Stimulated activated CD8-positive, alpha-beta memory T cell treated with anti-CD3 and anti-CD28 coated beads, Interleukin-7, amount 100 ng/mL, for 1 hour (primary cell): ENCODE measurements at places on chromosomes 2 and 18.

DNA sequence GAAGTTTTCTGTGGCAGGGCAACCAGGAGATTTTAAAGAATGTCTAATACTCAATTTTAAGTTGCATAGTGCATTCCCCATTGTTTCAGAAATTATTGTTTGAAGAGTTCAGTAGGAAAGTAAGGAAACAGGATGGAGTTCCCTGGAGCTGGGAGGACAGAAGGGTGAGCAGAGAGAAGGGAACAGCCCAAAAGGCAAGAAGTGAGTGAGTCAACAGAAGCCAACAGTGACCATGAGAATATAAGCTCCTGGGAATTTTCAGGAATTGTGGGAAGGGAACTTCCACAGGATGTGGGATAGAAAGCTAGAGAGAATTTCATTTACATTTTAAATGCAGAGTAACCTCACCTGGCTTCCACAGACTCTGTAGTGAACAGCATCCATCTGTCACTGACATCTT is 268.1 kb upstream of the ATP5MC3 start:
- DNase-seq = no peak

DNA sequence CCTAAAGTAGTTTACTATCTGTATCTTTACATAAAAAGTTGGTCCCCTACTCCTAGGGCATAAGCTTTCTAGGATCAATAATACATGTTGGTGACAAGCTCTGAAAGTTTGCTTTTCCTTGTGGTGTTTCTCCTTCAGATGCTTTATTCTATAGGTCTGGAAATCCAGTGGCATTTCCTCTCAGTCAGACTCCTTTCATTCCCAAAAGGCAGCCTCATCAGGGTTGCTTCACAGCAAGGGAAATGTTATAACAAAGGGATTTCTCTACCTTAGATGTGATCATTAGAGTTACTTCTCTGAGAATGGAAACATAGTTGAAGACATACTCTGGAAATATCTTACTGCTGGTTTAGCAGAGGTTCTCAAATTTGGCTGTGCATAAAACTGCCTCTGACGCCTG is 1072.4 kb upstream of the ZEB2 start:
- no peak for DNase-seq

- no peak for DNase-seq
These were observed 57.5 kb upstream of the MFF start for GRCh38 chr2:227267410-227268115.

DNA sequence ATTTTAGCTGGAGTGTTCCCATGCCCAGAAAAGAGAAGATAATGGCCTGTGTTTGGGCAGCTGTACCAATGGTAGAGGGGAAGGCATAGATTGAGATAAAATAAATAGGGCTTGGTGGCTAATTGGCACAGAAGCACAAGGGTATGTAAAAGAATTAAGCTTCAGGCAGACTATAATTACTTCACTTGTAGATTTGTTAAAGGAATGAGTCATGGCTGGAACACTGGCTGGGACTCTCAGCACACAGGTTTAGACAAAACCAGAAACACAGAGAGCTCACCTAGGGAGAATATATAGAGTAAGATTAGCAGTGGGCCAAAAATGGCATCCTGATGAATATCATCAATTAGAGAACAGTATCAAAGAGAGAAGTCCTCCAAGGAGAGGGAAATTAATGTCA is 198.3 kb upstream of the FIGN start:
- no peak for DNase-seq

DNA sequence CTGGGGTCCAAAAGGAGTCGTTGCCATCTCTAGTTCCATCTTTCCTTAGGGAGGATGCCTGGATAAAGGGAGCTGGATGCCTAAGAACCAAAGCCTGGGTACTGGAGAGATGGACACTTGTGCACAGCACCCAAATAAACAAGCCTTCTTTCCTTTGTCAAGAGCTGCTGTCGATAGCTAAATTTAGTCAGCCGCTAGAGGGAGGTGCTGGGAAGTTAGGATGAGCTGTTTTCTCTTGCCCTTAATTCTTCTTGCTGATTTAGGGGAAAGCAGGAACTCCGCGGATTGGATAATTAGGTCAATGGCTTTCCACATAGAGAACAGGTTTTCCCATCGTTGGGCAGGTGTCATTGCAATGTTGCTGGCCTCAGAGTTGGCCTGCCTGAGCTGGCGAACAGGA is 30.9 kb upstream of the SERPINB12 start:
- no peak for DNase-seq

- no peak for DNase-seq
These were observed 138.0 kb downstream of the RHBDD1 start for GRCh38 chr2:226973816-226974215.

GRCh38 chr2:118902266-118903028 is 39.5 kb upstream of the MARCO start:
- DNase-seq = no peak

DNA sequence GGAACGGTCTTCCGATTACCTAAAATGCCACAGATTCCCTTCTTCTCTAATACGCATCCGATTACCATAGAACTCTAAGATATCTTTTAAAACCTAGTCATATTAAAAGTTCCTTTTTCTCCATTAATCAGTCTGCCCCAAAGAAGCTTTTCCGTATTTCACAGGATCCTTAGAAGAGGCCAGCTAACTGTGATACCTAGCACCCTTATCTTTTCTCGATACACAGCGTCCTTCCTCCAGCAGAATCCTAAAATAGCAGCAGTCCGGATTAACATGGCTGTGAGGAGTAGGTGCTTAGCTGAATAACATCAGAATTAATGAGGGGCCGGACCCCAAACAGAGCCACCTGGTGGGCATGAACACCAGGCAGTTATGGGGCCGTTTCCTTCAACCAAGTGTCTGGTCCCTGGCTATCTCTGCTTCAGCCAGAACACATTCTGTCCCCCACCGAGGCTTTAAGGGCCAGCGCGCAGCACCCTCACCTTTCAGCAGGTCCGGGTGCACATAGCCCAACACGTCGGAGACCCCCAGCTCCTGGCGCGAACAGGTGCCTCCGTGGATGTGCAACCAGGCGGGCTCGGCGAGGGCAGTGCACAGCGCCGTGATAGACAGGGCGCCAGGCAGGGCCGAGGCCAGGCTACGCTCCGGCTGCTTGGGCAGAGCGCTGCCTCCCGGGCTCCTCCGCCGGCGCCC is 995 bp downstream of the TMEM127 start:
- DNase-seq = no peak

DNA sequence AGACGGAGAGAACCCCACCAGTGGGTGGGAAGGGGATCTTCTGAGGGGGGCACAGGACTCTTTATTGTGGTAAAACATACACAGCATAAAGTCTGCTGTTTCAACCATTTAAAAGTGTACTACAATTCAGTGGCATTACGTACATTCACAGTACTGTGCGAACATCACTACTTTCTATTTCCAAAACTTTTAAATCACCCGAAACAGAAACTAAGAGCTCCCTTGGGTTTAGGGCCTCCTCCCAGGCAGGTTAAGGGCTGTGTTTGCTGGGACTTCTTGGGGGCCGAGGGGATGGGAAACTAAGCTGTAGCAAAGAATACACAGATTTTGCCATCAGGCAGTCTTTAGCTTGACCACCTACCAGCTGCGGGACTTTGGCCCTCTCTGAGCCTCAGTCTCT is 242.0 kb downstream of the HAUS1 start:
- DNase-seq = no peak

DNA sequence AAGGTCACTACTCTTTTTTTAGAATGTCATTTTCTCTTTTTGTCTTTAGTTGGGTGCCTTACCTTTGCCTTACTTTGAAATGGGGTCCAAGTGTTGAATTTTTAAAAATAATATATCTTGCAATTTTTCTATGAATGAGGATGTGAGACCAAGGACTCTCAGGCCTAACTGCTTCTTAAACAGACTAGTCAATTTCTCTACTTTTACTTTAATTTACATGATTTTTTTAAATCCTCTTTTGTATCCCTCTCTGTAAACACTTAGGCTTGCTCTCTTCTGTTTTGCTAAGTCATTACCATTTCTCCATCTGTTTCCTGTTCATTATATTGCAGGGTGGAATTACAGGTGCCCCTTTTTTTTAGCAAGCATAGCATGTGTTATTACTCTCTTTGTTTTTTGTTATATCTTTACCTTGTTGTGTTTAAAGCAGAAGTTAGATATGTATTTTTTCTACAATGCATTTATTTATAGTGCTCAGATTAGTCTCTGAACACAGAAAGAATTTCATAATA is 261.8 kb downstream of the SPAG16 start:
- DNase-seq = no peak

DNA sequence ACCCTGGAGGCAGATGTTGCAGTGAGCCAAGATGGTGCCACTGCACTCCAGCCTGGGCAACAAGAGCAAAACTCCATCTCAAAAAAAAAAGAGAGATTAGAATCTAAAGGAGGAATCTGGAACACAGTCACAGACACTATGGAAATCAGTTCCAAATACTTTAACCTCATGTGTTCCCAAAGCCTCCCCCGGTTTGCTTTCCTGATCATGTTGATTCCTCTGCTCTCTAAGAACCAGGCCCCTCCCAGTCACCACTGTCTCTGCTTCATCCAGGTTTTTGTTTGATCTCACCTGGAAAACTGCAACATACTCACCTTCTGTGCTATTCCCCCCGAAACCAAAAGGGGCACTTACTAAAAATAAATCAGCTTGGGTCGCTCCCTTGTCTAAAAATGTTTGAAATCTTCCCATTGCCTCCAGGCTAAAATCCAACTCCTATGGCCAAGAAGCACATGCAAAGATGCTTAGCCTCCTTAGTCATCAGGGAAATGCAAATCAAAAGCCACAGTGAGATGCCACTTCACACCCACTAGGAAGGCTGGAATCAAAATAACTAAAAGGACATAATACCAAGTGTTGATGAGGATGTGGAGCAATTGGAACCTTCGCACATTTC is 6.2 kb upstream of the NEU2 start:
- no peak for DNase-seq

GRCh38 chr2:138476940-138477339 is 24.6 kb upstream of the SPOPL start:
- no peak for DNase-seq

DNA sequence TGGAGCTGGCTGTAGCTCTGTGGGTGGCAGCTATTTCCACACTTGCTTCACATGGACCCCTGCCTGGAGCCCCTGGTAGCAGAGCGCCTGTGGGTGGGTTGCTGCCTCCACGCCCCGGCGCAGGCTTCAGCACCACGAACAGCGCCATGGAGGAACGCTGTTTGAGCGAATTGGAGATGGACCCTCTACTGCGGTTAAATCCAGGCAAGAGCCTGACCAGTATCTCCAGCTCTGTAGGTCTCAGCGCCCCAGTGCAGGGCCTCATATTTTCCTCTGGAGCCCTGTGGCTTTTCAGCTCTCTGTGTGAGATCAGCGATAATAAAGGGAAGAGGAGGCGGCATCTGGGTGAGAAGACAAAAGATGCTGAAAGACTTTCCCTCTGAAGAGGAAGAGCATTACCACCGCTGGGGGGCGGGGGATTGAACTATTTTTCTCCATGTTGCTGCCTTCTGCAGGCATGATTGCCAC is 12.0 kb downstream of the ONECUT2 start:
- DNase-seq = no peak

DNA sequence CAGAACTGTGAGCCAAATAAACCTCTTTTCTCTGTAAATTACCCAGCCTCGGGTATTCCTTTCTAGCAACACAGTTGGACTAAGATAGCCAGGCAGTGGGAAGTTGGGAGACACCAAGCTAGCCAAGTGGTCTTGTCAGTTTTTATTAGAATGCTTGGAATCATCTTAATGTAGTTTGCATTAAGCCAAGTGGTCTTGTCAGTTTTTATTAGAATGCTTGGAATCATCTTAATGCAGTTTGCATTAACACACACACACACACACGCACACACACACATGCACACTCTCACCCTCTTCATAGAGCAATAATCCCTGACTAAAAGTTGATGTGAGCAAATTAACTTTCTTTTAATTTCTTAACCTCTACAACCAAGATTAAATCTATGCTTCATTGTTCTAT is 151.5 kb downstream of the VAPA start:
- DNase-seq = no peak

GRCh38 chr18:39843546-39843945 is 2111.5 kb upstream of the PIK3C3 start:
- DNase-seq = no peak

DNA sequence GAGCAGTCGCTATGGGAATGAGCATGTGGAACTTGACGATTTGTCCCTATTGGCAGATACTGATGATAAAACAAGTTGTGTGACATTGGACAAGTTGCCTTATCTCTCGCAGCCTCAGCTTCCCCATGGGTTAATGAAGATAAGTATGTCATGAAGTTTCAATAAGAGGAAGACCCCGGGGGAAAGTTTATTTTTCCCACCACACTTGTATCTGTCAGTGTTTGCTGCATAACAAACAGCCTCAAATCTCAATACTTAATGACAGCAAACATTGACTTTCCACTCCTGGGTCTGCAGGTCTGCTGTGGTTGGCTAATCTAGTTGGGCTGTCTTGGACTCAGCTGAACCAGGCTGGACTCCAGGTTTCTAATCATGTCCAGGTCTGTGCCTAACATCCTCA is 45.8 kb downstream of the INPP5D start:
- DNase-seq = no peak
